Cardiac ventricle fibroblast (primary cell): ENCODE measurements at places on chromosomes 2 and 18. TPM values are rescaled to one million over a fixed set of nuclear protein-coding genes. Genes with fewer than 3 reads are reported as not detected.

NT5C1B gene
- total RNA-seq, result 0.10 TPM in 1 of 2 replicates, not detected in the other

CNOT9 gene
- total RNA-seq, result 28.6 and 32.8 TPM in 2 replicates

CYP27C1 gene
- total RNA-seq, result not detected in 2 replicates

RAB1A gene
- 81.5 and 113 TPM in 2 replicates for total RNA-seq

GALNT3 gene
- total RNA-seq, result 0.20 and 0.69 TPM in 2 replicates
